Esophagus (tissue), 2 donors: ENCODE measurements at places on chromosomes 4 and X. TPM values are rescaled to one million over a fixed set of nuclear protein-coding genes. Genes with fewer than 3 reads are reported as not detected.

EVC gene
- 2.0 TPM for polyA plus RNA-seq

XKRX gene
- polyA plus RNA-seq = 2.6 TPM

STBD1 gene
- polyA plus RNA-seq = 0.71 TPM

RASSF6 gene
- 1.2 TPM for polyA plus RNA-seq

MAGEA8 gene
- polyA plus RNA-seq = not detected

FGB gene
- polyA plus RNA-seq = not detected

HTRA3 gene
- 3.4 TPM for polyA plus RNA-seq

NXF2B gene
- not detected for polyA plus RNA-seq

S100G gene
- not detected for polyA plus RNA-seq

GAGE12J gene
- not detected for polyA plus RNA-seq

FDCSP gene
- polyA plus RNA-seq = 0.29 TPM

USP17L12 gene
- not detected for polyA plus RNA-seq

NUP62CL gene
- polyA plus RNA-seq = 0.94 TPM

ENOPH1 gene
- 32.6 TPM for polyA plus RNA-seq

DBET gene
- not detected for polyA plus RNA-seq

SATL1 gene
- polyA plus RNA-seq = 0.02 TPM

SOD3 gene
- polyA plus RNA-seq = 5.8 TPM

MAML3 gene
- 3.8 TPM for polyA plus RNA-seq

BANK1 gene
- 0.39 TPM for polyA plus RNA-seq

ADH1B gene
- polyA plus RNA-seq = 31.3 TPM

CDS1 gene
- polyA plus RNA-seq = 21.2 TPM

C4orf36 gene
- polyA plus RNA-seq = 1.0 TPM

FAM133A gene
- polyA plus RNA-seq = not detected
